Natural killer cell treated with Interleukin-12 subunit alpha and Interleukin-12 subunit beta and Interleukin-15 and Interleukin-18, amount 100 ng/mL, for 72 hours (primary cell): ENCODE measurements at places on chromosomes 1 and 21.

DNA sequence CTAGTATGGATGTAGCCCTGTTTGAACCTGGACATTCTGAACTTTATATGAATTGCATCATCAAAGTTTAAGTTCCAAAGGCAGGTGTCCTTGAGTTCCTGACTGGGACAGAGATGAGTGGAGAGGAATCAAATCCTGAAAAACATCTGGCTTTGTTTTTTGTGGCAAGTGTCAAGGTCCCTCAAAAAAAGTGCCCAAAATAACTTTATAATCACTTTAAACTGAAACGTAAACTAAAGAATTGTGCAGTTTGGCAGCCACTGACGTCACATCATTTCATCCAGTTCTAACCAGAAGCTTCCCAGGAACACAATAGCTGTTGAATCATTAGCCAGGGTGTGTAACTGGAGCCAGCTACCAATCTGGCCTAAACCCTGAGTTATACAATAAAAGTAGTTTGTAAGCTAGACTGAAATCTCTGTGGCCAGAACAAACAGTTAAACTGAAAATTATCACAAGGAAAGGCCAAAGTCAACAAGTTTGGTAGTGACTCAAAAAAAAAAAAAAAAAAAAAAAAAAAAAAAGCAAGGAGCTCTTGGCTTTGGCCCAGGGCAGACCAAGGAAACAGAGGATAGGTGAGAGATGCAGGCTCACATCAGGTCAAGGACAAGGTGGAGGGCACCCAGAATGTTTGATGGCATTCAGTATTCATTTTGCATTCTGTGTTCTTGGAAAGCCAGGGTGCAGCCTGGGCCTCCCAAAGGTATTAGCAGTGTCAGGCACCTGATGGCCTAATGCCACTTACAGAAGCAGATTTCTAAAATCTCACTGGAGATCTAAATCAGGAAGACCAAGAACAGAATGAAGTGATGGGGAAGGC is 74.3 kb downstream of the TNFSF18 start:
- DNase-seq = no peak

- no peak for DNase-seq
Measured at GRCh38 chr1:226738421-226738994, 574 bp downstream of the ITPKB start.

- DNase-seq = no peak
Measured at GRCh38 chr1:119384591-119384990, 16.0 kb downstream of the HAO2 start.

GRCh38 chr21:41254090-41254700 is 62.4 kb upstream of the FAM3B start:
- no peak for DNase-seq

GRCh38 chr1:52955129-52955970 is 28.3 kb downstream of the SCP2 start:
- DNase-seq = no peak

- no peak for DNase-seq
Measured at GRCh38 chr1:11780380-11781147, 18.6 kb downstream of the C1orf167 start.

- DNase-seq = no peak
Measured at GRCh38 chr1:164443836-164444235, 115.1 kb upstream of the PBX1 start.

DNA sequence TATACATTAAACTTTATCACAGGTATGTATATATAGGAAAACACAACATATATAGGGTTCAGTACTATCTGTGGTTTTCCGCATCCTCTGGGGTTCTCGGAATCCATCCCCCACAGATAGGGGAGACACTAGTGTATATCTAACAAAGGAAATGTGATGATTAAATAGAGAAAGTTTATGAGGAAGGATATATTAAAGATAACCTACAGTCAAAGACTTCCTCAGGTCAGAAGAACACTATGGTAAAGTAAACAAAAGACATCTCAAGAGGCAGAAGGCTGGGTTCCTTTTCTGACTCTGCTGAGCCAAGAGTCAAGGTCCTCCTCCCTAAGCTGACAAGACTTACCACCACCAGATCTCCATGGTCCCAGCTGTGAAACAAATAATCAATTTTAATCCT is 12.1 kb downstream of the USP24 start:
- no peak for DNase-seq

- no peak for DNase-seq
Measured at GRCh38 chr1:203167026-203167912, 8.4 kb downstream of the MYBPH start.

DNA sequence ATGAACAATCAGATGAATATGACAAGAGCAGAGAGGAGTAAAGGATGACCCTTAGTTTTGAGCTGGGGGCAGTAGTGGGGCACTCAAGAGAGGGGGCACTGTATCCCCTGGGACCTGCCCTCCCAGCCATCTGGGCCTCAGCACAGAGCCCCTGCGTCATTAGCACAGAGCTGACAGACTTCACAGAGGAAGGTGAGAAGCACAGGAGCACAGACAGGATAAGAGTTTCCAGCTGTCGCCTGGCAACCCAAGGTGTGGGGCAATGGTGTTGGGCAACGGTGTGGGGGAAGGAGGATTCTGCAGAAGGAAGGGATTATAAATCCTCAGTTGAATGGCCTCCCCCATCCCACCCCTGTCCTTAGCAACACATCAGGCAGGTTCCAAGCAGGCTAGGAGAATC is 30.2 kb downstream of the RAB3B start:
- DNase-seq = no peak

- DNase-seq = no peak
Measured at GRCh38 chr1:171909711-171910110, 68.4 kb downstream of the DNM3 start.

- DNase-seq = no peak
Measured at GRCh38 chr1:61699911-61700851, 24.8 kb downstream of the TM2D1 start.

GRCh38 chr1:245576323-245576722 is 421.5 kb downstream of the KIF26B start:
- no peak for DNase-seq

DNA sequence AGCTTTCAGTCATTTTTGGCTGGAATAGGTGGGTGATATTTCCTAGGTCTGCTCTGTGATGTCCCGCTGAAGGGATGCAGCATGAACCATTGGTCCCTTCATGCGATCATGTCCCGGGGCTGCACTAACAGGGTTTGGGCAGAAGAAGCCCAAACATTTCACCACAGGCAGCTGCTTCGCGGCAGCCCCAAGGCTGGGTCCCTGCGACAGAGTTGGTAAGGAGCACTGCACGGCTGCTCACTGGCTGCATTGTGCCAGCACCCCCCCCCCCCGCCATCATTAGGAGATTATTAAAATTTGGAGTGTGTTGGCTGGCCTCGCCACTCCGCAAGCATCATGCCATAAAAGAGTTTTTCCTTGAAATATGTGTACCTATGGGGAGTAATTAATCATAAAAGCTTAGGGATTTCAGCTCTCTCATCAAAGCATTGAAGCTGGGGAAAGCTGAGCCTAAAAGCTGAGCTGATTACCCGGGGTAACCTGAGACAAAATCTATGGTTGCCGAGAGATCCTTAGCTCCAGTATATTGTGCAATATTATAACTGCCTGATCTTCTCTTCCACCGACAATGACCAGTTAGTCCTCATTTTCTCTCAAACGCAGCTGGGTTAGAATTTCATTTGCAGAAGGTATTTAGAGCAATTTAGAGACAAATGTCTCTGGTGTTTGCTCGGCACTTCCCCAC is 62.5 kb downstream of the PEX14 start:
- DNase-seq = no peak

- DNase-seq = no peak
Measured at GRCh38 chr1:76018045-76018444, 56.5 kb upstream of the ST6GALNAC3 start.

DNA sequence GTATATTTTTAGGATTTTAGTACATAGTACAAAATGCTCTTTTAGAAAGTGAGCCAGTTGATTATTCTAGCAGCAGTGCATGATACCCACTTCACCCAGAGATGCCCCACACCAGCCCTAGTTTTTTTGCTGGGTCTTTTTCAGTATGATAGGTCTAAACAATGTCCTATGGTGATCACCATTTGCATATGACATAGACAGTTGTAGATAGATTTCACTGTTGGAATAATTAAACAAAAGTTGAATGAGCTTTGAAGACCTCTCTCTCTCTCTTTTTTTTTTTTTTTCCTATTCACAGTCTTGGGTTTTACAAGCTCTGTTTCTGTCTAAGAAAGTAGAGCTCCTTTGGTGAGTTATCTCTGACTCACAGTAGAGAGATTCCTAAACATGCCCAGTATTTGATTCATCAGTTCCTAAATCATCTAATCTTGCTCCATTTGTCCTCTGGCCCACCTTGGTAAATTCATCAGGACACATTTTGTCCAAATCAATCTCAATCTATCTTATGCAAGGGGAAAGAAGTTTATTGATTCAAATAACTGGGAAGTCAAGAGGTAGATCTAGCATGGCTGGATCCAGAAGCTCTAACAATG is 44.7 kb upstream of the VAV3 start:
- DNase-seq = no peak

DNA sequence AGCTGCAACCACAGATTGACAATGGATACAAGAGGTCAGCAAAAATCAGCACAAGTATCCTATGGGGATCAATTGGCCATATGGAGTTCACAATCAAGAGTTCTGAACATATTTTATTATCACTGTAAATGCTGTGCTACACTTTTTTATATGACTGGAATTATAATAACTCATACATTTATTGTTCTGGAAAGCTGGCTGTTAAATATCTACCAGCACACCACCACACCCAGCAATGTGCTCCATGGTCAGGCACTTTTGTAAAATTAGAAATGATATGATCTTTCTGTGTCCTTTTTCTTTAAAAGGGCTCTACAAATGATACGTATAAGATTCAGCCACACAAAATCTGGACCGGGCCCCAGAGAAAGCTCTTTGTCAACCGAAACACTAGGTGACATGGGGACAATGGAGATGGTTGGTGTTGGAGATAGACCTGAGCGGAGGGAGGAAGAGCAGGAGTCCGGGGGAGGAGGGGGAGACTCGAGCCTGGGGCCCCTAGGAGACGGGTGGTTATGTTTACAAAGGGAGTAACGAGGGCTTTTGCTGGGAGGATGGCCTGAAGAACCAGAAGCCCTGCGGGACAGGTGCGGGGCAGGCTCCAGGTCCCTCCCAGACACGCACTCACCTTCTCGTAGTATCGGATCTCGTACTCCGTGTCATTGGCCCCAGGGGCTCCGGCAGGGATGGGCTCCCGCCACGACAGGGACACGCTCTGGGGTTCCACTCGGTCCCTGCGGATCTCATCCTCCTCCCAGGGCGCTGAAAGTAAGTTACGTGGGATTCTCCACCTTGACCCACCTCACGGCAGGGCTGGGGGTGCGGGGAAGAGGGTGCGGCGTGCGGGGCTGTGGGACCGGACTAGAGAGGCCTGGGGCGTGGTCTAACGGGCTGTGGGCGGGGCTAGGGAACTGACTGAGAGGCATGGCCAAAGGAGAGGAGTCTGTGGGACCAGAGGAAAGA is 30.0 kb downstream of the EPHA10 start:
- DNase-seq = no peak

GRCh38 chr1:24288479-24288878 is 30.7 kb upstream of the GRHL3 start:
- DNase-seq = peak; percentile 8

GRCh38 chr1:21366288-21366687 is 73.6 kb upstream of the NBPF3 start:
- DNase-seq = no peak

- DNase-seq = no peak
Measured at GRCh38 chr1:42936309-42937078, 22.2 kb downstream of the SLC2A1 start.

DNA sequence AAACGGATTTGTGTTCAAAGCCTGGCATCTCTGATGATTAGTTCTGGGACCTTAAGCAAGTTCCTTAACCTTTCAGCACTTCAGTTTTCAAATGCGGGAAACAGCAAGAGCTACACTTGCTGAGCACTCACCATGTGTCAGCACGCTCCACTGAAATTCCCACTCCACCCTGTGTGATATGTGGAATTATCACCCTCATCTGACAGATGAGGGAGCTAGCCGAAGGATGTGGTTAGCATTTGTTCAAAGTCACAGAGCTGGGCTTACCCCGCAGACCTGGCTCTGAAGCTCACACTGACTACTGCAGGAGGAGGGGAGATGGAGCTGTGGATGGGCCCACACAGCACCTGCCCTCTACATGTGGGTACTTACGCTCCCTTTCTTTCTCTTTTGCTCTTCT is 29.1 kb downstream of the IL12RB2 start:
- DNase-seq = peak; percentile 76

DNA sequence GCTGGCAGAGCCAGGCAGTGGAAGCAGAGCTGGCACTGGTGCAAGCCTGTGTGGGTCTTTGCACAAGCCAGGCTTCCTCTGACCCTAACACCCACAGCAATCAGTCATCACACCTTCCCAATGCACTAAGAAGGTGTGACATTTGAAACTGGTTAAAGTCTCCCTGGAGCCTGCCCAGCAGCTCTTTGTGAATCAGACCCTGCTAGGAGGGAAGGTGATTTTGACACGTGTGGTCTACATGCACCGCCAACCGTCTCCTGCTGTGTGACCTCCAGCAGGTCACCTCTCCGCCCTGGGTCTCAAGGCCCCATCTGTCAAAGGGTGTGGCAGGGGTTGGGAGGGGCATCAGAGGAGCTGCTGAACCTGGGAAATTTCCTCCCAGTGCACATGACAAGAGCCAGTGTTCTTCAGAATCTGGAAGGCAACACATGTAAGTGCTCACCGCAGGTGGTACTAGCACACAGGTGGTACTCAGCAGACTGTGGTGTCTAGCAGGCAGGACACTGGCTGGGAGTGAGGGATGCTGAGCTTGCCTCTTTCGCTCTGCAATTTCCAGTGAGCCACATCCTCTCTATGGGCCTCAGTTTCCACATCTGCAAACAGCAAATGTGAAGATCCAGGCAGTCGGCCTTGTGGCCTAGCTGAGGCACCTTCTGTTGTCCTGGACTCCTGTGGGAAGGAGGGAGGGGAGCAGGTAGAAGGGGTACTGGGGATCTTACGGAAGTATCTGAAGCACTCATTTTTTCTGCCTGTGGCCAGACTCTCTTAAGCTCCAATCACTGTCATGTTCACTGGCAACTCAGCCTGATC is 123.2 kb downstream of the DMRTB1 start:
- peak; percentile 72 for DNase-seq

DNA sequence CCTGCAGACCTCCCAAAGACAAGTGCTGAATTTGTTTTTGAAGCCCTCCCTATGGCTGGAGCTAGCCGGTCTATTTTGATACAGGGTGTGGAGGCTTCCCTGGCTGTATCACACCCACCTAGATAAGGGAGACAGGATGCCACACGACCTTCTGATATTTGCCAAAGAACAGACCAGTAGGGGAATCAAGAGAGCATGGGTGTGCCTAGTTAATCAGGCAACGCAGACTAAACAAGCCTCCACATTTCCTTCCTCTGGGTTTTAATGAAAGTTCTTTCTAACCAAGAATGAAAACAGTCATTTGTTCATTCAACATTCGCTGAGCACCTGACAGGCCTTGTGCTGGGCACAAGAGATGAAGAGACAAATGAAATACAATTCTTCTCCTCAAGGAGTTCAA is 446.8 kb downstream of the PLPP3 start:
- DNase-seq = no peak

- DNase-seq = no peak
Measured at GRCh38 chr21:26179501-26179900, 8.9 kb upstream of the APP start.
